Fibroblast of skin of right biceps (primary cell): ENCODE measurements at places on chromosomes 12 and 14.

DNA sequence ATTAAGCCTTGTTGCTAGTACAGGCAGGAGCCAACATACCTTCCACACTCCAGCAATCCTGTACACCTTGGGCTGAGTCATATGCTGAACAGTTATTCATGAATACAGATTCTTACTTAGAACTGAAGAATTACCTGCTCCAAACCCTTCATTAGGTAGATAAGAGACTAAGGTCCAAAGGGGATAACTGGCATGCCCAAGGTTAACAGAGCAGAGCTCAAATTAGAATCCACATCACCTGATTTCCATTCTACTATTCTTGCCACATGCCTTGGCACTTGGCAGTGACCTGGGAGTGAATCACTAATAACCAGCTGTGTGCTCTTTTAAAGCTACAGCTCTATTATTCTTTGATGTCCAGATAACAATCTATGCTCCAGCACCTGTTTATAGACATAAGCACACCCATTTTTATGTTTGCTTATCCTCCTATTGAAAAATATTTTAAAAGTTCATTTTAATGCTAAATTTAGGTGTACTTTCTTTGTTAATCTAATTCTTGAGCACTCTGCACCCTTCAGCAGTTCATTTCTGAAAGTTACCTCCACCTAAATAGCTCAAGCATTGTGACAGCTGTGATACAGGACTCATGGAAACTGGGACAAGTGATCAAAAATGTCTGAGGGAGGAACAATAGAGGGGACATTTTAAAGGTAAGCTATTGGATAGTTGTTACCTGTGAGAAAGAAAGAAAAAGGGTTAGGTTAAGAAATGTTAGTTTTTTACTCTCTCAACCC, 19.4 kb downstream of the LPCAT3 start:
- DNase-seq = no peak

DNA sequence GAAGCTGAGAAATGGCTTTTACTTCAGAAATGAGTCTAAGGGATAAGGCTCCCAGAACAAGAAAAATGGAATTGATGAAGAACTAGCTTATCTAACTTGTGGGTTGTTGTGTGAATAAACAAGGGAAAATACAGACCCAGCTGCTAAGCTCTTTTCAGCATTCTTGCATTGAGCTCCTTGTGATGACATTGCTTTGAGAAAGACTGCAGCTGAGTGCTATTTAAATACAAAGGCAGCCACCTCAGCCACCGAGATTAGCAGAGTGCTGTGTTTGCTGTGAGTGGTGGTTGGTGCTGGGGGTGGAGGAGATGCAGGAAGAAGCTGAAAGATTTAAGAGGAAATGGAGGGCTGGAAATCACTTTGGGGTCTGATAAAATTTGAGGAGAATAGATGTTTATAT, 396.0 kb upstream of the PRICKLE1 start:
- no peak for DNase-seq

- DNase-seq = no peak
Observed at GRCh38 chr12:93154096-93154728, 223.5 kb upstream of the NUDT4 start.

GRCh38 chr12:62659453-62660295, 193.0 kb downstream of the MON2 start:
- DNase-seq = peak; percentile 26

- peak; percentile 78 for DNase-seq
Observed at GRCh38 chr12:3380200-3381043, 110.6 kb upstream of the PRMT8 start.

DNA sequence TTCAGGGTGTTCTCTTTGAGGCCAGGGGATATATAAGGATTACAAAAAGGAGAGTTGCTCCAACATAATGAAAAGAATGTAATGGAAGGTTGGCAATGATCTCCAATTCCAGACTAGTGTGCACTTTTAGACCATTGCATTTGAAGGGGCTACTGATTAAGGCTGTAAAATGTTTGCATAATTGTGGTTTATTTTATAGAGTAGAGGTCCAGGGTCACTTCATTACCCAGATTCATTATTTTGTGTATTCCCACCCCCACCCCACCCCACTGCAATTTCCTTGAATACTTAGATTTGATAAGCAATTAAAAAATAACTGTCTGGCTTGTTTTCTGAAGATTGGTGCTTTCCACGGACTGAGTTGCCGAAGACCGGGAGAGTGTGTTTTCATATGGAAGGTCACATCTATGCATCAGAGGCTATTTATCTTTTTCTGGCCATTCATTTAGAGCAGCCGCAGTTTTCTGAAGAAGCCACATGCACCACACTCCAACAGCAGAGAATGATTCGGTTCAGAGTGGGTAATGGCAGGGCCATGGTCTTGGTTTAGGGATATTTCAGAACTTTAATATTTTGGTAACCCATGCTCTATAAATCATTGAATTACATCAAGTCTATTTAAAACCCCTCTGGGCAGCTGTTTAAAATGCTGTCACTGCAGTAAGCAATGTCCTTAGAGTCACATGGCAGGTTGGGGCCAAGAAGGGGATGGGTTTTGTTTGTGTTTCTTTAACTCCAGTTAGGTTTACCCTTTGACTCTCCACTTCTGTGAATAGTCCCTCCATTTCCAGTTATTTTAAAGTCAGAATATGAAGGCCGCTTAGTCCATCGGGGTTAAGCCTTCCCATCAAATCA, 94.6 kb downstream of the TMEM30B start:
- no peak for DNase-seq

DNA sequence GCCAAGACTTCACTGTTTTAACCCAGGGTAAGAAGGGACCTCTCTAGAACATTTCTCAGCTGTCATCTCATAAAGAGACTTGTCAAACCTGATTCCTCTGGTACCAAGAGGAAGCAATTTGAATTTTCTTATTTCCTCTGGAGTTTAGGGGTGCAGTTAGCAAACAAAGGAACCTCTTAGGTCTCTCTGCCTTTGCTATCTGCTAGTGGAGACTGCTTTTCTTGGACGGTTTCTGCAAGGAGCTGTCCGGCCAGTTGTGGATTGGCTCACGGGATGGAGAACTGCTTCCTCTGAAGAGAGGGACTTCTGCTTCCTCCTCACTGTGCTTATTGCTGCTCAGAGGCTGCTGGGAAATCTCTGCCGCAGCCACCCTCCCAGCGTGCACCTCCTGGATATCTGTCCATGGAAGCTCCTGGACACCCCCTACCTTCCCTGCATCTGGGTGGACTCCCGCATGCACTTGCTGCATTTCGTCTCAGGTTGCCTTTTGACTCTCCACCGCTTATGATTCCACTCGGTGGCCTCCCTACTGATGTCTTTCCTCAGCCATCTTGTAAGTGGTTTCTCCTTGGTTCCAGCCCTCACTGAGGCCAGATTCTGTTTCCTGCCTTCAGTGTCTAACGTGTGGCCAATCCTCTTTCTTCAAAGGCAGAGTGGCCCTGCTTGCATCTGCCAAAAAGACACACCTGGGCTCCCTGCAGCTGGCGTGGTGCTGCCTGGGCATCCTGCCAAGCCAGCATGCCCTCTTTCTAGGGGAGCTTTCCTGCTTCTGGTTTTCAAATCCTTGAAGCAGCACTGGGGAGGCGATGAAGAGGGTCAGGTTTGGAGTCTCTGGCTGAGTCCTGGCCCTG, 187.3 kb downstream of the CHST11 start:
- DNase-seq = no peak

GRCh38 chr14:70832561-70833305, 23.4 kb upstream of the MAP3K9 start:
- DNase-seq = peak; percentile 54

DNA sequence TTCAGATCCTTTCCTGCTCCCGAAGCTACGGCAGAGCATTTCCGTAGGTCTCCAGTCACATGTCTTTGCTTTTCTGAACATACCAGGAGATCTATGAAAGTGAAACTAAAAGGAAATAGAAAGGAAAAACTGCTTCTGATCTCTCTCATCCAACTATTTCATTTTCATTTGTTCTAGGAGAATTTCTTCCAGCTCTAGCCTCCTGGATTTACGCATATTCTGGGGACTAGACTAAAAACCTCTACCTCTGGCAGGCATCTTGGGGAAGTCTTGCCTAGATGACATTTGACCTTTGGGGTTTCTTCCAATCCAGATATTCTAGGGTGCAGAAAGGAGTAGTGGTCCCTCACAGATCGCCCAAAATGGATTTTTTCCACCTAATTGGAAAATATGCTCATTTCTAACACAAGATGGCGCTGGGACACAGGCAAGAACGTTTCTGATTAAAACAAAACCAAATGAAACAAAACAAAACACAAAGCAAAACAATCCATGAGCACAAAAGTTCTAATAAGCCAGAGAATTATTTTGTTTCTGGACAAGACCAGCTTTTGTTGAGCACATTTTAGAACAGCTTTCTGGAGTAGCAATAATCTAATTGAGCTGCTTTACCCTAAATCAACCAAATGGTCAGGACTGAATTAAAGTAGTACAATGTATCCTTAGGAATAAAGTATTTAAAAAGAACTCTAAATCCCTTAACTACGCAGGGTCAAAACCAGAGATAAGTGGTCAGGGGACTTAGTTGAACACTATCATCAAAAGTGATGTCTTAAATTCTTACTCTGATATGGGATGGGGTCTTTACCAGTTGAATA, 12.3 kb upstream of the PARP11 start:
- peak; percentile 44 for DNase-seq
